NCI-H510A treated with DMSO at 0.1 percent for 48 hours (cell line): ENCODE measurements at places on chromosomes 5 and 9.

DNA sequence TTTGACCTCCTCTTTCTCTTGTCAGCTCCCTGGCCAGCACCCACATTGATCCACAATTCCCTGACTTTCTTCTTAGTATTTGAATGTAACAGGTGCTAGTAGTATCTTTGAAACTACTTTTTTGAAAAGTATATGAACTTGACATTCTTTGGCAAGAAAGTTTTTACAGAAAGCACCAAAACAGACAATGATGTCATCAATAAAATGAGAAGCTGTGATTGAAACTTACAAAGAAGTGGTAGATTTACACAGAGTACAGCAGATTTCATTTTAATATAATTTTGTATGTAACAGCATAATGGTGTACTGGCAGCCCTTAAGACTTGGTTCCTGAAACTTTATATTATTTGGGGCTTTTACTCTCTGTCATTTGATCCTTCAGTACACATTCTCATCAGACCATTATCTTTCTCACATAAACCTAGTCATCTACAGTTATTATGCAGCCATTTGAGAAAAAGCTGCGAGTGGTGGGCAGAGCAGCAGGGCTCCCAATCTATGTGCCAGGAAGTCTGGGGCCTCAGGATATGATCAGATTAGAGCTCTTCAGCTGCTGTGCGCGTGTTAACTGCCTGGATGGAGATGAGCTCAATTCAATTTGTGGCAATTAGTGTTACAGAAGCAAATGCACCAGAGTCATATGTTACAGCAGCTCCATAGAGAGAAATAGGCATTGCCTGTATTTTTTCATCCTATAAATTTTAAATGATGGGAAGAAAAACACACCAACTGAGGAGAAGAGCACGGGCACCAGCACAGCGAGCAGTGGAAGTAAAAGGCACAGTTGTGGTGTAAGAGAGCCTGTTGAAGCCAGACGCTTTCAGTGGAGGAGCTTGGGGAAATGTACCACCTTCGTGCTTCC is 126.1 kb downstream of the STARD4 start:
- no peak for DNase-seq

DNA sequence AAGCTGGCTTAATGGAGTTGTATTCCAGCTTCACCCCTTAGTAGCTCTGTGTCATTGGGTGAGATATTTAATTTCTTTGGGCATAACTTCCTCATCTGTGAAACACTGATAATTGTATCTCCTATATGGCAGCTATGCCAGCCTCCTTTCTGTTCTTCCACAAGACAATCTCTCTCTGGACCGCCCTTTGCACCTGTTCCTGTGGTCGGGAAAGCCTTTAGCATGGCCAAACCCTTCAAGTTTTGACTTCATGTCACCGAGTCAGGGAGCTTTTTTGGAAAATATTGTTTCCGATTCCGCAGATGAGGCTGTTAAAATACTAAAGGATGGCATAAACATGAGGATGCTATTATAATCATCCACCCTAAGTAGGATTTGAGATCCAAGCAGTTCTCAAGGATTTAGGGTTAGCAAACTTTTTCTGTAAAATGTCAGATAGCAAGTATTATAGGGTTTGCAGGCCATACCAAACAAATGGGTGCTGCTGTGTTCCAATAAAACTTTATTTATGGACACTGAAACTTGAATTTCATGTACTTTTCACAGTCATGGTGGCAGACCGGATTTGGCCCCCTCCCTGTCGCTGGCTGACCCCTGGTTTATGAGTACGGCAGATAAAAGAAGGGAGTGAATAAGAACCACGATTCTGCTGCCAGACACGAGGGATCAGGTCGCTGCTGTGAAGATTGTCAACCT is 695 bp upstream of the NDFIP1 start:
- no peak for DNase-seq

- DNase-seq: no peak
Measured at GRCh38 chr5:93596676-93597490, 13.9 kb downstream of the NR2F1 start.

DNA sequence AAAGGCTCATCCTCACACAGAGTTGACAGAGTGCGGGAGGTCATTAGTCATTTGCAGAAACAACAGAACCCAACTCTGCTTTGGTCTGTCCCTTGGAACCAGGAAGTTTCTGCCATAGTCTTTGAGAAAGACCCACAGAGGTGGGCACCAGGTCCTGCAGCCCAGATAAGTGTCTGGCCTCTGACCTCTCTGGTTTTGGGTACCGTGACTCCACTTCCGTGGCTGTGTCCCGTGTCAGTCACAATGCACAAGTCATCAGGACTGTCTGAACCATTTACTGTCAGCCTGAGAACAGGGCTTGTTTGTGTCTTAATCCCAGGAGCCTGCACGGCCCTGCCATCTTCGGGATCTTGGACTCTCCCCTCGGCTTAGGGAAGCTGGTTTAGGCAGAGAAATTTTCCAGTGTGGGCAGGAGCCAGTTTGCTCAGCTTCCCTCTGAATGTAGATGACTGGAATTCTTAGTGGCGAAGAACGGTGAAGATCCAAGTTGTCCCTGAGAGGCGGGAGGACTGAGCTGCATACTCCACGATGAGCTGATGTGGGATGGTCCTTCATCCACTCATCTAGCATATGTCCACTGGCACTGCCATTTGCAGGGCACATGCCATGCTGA is 11.9 kb downstream of the GSN start:
- DNase-seq: no peak

GRCh38 chr5:74363603-74364205 is 276.8 kb downstream of the ENC1 start:
- DNase-seq: no peak

- DNase-seq: no peak
Measured at GRCh38 chr5:153212471-153212870, 278.0 kb upstream of the GRIA1 start.

- DNase-seq: no peak
Measured at GRCh38 chr5:171578049-171578828, 158.8 kb downstream of the FGF18 start.

DNA sequence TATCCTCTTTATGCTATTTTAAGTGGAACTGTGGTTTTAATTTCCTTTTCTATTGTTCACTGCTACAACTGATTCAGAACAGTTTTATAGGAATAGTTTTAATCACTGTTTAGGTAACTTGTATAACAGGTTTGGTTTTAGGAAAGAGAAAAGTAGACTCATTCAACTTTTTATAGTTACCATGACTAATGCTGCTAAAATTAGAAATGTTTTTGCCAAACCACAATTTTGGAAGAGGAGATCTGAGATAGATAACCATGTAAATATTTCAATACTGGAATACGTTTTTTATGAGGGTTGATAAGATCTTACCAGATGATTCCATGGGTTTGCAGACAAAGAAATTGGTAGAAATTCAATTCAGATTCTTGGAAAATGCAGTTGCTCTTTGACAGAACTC is 404.6 kb upstream of the ARRDC3 start:
- no peak for DNase-seq

GRCh38 chr9:98502976-98503325 is 205.8 kb downstream of the GABBR2 start:
- DNase-seq: no peak

- DNase-seq: no peak
Measured at GRCh38 chr5:51832934-51833470, 449.8 kb downstream of the ISL1 start.

DNA sequence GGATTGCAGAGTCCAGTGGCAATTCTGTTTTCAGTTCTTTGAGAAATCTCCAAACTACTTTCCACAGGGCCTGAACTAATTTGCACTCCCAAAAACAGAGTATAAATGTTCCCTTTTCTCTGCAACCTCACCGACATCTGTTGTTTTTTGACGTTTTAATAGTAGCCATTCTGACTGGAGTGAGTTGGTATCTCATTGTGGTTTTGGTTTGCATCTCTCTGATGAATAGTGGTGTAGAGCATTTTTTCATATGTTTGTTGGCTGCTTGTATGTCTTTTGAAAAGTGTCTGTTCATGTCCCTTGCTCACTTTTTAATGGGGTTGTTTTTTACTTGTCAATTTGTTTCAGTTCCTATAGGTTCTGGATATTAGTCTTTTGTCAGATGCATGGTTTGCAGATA is 72.6 kb downstream of the PALM2AKAP2 start:
- no peak for DNase-seq

GRCh38 chr9:129775448-129775798 is 22.6 kb upstream of the PTGES start:
- DNase-seq: no peak

GRCh38 chr5:35305336-35306020 is 75.2 kb upstream of the PRLR start:
- DNase-seq: no peak

DNA sequence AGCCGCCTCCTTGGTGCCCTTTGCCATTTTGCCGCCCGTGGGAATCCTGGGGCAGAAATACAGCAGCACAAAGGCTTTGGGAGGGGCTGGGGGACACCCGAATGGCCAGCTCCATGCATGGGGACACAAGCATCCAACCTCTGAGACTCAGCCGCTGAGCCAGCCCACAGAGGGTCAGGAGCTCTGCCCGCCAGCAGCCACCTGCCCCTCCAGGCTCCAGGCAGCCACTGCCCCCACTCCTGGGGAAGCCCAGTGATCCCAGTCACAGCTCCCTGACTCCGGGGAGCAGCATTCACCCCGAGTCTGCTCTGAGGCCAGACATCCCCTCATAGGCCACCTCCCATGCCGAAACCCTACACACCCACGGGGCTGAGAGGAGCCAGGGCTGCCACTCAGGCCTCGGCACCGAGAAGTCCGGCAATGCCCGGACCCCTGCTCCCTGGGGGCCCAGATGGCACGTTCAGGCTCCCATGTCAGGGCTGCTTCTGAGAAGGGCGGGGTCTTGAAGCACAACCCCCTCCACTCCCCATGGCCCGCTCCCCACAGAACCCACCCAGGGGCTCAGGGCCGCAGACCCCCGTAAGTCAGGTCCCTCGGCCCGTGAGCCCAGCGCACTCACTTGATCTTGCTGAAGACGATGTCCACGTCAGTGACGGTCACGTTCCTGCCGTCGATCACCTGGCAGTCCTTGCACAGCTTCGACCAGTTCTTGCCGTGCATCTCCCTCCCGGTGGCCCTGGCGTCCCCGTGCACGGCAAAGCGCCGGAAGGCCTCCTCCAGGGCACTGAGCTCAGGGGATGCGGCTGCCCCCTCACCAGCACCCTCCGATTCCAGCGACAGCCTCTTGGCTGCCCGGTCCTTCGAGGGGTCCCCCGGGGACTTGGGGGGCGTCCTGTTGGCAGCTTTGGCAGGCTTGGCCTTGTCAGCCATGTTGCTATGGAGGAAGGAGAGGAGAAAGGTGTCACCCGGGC is 15.7 kb downstream of the TPPP start:
- no peak for DNase-seq

DNA sequence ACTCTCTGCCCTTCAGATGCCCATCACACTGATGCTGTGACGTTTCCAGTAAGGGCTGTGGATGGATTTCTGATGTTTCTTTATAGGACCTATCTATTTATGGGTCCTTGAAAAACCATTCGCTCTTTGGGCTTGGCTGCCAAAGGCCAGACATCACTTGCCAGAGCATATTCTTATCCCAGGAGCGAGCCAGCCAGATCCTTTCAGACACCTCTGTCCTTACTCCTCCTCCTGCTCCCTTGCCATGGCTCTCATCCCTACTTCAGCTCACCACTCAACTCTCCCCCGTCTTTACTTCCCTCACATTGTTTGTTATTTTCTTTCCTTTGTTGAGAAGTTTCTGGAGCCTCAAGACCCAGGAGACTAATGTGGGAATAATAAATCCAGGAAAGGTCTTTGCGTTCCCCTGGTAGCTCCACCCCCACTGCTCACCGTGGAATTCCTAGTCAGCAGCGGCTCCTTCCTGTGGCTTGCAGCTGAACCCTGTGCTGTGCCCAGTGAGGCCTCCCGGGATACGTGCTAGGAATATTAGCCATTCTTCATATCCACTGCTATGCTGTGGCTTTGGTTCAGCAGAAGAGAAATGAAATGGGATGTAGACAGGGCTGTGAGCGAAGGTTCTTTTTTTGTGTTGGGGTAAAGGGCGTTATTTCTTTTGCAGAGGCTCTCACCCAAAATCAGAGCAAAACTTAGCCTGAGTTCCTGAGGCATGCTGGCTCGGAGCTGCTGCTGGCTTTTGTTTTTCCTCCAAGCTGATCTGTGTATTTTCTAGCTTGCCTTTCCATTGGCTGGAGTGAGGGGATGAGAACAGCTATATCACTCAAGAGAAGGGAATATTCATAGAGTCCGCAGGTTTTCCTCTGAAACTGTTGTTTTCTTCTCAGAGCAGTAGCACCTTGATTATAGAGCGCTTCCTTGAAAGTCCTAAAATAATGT is 171.1 kb downstream of the SAXO1 start:
- no peak for DNase-seq
